ENCODE measurements at places on chromosomes 2 and 18. TPM values are rescaled to one million over a fixed set of nuclear protein-coding genes. Genes with fewer than 3 reads are reported as not detected.

GPAT2 gene
- 3.8 TPM for total RNA-seq

GYPC gene
- total RNA-seq = 74.2 TPM

DNAJC5G gene
- total RNA-seq = not detected

DNA sequence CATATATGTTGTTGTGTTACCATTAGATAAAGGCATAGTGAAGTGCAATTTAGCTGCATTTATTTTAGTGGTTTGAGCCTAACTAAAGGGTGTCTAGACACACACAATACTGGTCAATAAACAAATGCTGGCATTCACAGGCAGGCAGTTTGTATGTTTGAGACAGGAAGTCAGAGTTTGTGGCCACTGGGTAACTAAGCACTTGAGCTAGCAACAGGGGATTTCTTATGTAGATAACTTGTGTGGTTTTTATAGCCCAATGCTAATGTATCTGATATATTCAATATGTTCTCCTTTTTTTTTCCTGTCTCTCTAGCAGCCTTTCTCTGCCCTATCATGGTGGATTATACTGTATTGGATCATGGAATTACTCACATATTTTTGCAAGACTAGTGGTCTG is 38.1 kb downstream of the LRRTM4 start:
- no peak for DNase-seq

PSMD14 gene
- 34.2 TPM for total RNA-seq

GCKR gene
- total RNA-seq = not detected

KCNF1 gene
- total RNA-seq = not detected

DNA sequence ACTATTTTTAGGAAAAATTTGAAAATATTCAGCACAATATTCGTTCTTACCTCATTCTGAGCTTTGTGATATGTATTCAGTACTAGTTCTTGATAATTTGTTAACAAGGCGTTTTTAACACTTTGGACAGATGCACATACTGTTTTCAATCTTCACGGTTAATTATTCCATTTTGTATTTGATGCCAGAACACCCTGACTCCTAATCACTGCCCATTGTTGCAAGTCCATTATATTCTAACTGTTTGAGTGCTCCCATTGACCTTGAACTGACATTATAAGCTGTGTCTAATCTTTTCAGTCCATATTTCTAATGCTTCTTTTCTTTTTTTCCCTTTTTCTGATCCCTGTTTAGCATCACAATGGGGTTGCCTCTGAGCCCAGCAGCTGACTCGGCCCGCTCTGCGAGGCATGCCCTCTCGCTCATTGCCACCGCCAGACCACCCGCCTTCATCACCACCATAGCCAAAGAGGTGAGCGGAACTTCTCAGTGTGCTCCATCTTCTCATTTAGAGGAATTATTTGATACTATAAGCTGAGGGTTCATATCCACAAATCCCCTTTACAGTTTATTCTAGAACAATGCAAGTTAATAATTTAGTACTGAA is 211.3 kb upstream of the BOD1L2 start:
- DNase-seq = no peak

Measured in natural killer cell (primary cell).